NCI-H446 (cell line): ENCODE measurements at places on chromosomes 2 and 18.

DNA sequence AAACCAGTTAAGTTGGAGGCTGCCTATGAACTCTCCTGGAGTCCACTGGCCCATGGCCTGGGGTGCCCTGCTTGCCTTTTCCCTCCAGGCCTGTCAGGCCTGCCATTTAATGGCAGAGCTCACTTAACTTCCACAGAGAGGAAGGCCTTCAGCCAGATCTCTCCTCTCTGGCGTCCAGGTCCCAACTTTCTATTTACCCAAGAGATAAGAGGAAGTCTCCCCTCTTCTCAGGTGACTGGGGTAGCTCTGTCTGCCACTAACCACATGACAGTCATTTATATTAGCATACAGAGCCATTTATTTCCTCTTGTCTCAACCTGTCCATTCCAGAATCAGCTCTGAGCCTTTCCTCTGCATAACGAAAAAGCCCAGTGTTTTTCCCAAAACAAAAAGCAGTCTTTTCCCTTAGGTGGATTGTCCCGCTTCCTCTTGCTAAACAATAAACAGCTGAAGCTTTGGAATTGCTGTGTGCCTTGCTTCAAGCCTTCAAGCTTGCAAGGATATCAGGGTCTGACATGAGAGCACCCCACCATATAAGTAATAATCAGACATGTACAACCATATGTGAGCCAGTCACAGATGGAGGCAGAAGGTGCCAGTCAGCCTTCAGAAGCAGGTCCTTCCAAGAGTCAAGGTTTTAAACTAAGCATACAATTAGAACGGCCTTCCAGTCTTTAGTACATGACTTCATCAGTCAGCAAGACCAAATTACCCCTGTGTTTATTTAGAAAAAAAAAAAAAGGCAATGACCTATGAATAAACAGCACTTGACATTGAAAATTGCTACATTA lies 71.2 kb upstream of the STPG4 start:
- peak; percentile 32 for DNase-seq

- no peak for DNase-seq
Measured at GRCh38 chr2:173869244-173870229, 95.6 kb downstream of the SP3 start.

GRCh38 chr18:74654638-74655037 lies 57.0 kb downstream of the ZNF407 start:
- no peak for DNase-seq

- DNase-seq = no peak
Measured at GRCh38 chr18:51811883-51812282, 528.1 kb upstream of the DCC start.

GRCh38 chr2:112542123-112542983 lies at the start of gene POLR1B:
TSS of gene POLR1B (plus strand) at chr2:112542465. CDS start at chr2:112542495, 30 bp downstream.
- peak; percentile 84 for DNase-seq

DNA sequence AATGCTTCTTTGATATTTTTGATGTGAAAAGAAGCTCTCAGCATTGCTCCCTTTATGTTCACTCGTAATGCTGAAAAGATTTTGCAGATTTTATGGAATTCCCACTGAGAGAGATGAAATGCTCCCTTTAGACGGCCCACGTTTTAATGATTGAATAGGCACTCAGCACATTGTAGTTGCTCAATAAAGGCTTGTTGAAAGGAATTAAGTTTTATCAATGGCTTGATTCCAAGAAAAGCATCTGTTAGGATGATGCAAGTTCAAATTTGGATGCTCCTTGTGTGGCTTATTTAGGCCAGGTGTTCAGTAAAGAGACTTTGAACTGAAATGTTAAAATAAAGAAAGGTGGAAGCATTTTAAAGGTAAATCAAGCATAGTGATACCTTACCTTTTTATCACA lies 725.1 kb downstream of the EPHA4 start:
- no peak for DNase-seq

GRCh38 chr18:50711386-50711785 lies 108.4 kb downstream of the MRO start:
- no peak for DNase-seq

DNA sequence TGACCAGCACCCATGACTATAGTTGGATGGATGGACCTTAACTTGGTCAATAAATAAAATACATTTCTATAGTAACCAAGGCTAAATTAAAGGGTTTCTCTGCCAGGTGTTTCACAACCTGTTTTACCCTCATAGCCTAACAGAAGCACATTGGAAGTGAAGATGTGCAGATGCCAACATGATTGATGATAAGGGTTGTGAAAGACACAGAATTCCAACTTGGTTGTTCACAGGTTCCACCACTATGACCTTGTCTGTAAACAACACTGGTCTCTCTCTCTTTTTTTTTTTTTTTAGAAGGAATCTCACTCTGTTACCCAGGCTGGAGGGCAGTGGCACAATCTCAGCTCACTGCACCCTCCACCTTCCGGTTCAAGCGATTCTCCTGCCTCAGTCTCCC lies 37.5 kb upstream of the PTH2R start:
- DNase-seq = no peak

DNA sequence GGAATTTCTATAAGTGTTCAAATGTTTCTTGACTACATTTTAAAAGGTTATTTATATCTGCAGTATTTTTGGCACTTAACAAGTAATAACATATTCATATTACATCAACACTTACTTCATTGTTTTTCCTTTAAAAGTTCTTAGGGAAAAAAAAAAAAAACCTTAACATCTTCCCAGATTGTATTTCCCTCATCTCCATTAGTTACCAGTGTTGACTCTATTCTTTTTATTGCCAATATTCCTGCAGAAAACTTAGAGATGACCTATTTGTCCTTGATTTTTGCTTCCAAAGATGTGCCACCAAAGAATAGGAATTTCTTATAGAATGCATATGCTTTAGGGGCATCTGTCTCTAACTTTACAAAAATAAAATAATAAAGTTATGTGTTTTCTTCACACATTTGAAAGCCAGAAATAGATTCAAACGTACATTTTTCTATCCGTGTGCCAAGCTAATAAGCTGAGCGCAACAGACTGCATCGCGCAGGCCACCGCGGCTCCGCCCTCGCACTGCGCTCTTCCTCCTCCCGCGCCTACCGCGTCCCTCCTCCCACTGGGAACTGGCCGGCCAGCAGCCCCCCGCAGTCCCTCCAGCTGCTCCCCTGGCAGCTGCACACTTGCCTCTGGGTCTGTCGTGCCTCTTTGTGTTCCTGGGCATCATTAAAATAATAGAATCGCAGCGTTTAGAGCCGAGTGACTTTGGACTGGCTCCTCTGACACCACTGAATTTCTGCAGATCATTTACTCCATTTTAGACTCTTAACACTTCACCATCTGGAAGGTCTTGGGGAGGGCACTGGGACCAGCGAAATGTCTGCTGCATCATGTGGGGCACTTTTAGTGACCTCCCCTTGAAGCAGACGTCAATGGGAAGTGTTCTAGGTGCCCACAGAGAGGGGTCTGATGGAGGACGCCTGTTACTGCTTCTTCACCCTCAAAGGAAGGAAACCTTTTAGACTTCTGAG lies 21.2 kb upstream of the NAB1 start:
- DNase-seq = peak; percentile 96

DNA sequence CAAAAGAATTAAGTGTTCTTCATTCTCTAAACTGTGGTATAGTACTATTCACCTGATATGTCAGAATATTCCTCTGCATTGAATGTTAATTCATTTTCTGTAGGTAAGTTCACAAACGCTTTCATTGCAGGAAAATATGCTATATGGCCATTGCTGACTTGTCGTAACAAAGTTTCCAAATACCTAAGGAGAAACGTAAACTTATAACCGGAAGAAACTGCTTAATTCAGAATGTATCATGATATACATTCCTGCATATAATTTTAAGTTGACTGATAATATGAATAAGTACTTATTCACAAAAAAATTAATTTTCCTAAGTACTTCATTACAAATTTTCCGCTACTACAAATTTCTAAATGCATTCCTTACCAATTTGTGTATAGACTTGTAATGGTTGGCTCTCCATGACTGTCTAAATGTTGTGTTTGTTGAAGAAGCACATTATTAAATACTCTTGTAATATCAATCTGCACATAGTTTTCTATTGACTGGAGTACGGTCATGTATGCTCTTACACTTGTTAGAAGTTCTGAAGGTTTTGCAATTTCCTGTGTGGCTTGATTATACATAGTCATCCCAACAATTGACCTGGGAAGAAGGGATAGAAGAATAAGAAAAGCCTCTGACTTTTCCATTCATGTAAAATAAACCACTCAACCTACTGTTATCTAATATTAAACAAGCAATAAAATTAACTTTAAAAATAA lies 85.4 kb downstream of the NCKAP1 start:
- DNase-seq = no peak
